PC-3 (cell line): ENCODE measurements at places on chromosomes 5 and 9. TPM values are rescaled to one million over a fixed set of nuclear protein-coding genes. Genes with fewer than 3 reads are reported as not detected.

The SPRY4 gene
- 32.1 and 38.4 TPM in 2 replicates for total RNA-seq

The RPL35 gene
- 1,981 and 2,242 TPM in 2 replicates for total RNA-seq

The PCDH12 gene
- total RNA-seq: 0.15 TPM in 1 of 2 replicates, not detected in the other

The CD14 gene
- total RNA-seq: not detected in 2 replicates

The RNF180 gene
- total RNA-seq: 5.1 and 5.4 TPM in 2 replicates

The C1QTNF2 gene
- total RNA-seq: 0.04 and 0.17 TPM in 2 replicates

The PCDHA1 gene
- total RNA-seq: not detected in 2 replicates

The GABRA6 gene
- total RNA-seq: 0.17 TPM in 1 of 2 replicates, not detected in the other

The SLC25A48 gene
- total RNA-seq: not detected in 2 replicates

The TEX10 gene
- 19.4 and 22.1 TPM in 2 replicates for total RNA-seq

The LHX2 gene
- total RNA-seq: 1.1 TPM in 2 replicates

The FOXD1 gene
- total RNA-seq: 10.3 and 12.8 TPM in 2 replicates

The PCDHGA5 gene
- 0.98 and 2.4 TPM in 2 replicates for total RNA-seq

The LCN10 gene
- not detected in 2 replicates for total RNA-seq

The PCAT7 gene
- 1.9 and 2.5 TPM in 2 replicates for total RNA-seq

The COL15A1 gene
- 0.04 and 0.86 TPM in 2 replicates for total RNA-seq

The HNRNPK gene
- total RNA-seq: 550 and 583 TPM in 2 replicates

The PCDHGA12 gene
- total RNA-seq: 0.11 and 0.52 TPM in 2 replicates

The ADAMTS12 gene
- total RNA-seq: 0.18 and 3.3 TPM in 2 replicates

The SLC6A19 gene
- total RNA-seq: not detected in 2 replicates

The SEMA6A gene
- total RNA-seq: not detected in 2 replicates

The BTNL8 gene
- total RNA-seq: 0.23 TPM in 1 of 2 replicates, not detected in the other

The CCDC180 gene
- total RNA-seq: 0.55 and 0.69 TPM in 2 replicates

The SMIM33 gene
- not detected in 2 replicates for total RNA-seq

The F2RL2 gene
- 0.11 TPM in 1 of 2 replicates, not detected in the other for total RNA-seq

The FOXD4L6 gene
- not detected in 2 replicates for total RNA-seq

The AIF1L gene
- 23.7 and 27.0 TPM in 2 replicates for total RNA-seq
